ENCODE measurements at places on chromosomes 4 and X.
A peak's percentile ranks its signal among the peaks of the same experiment; 100 is the strongest.

GRCh38 chr4:12555011-12555410 lies 929.1 kb downstream of the RAB28 start:
- peak; percentile 69 for DNase-seq

DNA sequence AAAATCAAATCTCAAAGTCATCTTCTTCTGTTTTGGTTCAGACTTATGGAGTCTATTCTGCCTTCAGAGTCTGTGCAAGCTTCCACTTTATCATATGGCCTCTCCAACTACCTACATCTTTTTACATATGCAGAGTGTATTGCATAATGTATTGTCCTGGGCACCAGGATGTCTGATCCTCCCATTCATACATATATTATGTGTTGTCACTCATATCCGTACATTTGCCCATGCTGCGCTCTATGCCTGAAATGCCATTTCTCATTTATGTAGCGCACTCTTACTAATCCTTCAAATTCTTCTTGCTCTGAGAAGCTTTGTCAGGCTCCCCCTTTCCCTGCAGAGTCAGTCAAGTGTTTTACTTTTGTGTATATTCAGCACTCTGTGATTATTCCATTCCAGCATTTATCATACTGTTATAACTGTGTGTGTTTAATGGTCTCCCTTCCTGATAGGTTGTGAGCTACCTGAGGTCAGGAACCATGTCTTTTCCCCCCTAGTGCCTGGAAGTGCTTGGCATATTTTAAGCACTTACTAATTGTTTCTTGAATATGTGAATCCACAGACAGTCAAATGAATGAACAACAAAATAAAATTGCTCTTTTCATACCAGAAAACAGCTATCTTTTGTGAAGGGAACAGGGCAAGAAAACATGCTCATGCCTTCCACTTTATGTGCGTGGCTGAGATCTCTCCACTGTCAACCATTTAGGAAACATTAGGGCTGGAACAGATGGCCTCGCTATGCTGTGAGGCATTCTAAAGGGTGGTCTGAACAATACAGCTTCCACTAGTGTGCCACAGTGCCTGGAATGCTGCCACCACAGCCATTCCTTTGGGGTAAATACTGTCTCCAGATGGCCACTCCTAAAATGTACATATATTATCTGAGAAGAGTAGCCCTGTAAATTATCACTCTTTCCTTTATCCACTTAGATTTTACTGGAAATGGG lies 81.8 kb downstream of the GLUD2 start:
- DNase-seq = peak; percentile 5

GRCh38 chrX:154307202-154307601 lies 11.6 kb downstream of the TKTL1 start:
- DNase-seq = no peak

- peak; percentile 17 for DNase-seq
Measured at GRCh38 chr4:118741301-118741855, 56.2 kb downstream of the METTL14 start.

DNA sequence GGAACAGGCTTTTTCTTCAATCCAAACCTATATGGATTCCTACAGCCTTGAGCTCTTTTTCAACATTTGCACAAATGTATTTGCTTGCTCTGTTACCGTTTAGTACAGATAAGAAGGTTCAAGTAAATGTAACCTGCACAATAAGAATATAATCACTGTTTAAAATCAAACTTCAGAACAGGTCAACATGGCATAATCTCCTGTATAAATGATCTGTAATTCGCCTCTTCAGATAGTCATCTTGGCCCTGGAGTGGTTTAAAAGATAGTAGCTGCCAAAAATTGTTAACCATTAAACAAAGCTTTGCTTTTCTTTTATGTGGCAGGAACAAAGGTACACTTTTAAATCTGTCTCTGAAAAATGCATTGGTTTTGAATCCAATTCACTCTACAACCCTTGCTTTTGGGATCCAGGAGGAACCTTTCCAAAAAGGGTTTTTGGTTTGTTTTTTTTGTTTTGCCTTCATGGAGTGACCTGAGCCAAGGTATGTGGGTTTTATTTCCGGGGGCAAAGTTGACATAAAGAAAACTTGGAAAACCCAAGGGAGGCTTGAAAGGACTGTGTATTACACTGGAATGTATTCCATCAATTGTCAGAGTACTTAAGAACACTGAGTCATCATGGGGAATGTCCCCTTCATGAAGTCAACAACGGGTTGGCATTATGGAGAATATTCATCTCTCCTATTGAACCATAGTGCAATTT lies 210.4 kb upstream of the HCCS start:
- peak; percentile 58 for DNase-seq

DNA sequence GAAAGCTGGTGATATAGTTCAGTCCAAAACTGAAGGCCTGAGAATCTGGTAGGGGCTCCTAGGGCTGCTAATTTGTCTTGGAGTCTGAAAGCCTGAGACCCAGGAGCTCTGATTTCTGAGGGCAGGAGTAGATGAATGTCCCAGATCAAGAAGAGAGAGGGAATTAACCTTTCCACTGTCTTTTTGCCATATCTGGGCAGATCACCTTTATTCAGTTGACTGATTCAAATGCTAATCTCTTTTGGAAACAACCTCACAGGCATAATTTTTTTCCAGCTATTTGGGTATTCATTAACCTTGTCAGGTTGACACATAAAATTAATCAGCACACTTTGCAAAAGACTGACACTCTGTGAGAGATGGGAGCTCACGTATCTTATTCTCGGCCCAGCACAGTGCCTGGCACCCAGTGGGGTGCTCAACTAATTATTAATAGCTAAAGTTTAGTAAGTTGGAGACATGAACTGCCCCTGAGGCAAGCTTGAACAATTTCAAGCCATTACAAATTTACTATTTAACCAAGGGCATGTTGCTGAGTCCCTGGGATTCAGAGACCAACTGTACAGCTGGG lies 114.3 kb downstream of the CPEB2 start:
- DNase-seq = no peak

DNA sequence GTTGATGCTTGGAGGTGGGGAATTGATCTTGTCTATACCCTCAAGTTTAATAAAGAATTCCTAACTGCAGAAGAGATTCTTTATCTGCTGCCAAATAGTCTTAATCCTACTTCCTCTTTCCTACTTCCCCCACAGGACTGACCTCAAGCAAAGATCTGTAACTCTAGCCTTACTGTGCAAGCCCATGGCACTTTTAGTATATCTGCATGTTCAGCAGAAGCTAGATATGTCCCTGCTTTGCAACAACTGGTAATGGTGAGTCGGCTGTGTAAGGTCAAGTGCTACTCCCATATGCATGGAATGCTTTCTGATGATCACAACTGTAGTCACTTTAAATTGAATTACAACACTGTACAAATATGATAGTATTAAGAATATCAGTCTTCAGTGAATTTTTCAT lies 26.3 kb upstream of the PDS5A start:
- DNase-seq = peak; percentile 42

DNA sequence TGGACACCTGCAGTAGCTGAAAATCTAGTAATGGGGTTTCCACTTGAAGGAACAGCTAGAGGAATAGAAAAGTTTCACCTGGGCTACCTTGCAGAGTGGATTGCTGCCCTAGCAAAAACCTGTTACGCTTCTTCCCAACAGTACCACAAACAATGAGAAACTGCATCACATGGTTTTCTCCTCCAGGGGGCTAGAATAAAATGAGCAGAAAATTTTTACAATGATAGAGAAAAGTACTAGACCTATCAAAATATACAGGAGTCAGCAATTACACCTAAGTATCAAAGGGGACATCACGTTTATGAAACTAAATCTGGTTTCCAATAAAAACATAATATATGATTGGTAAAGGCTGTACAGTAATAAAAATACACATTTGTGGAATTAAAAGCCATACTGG lies 423.1 kb upstream of the PITX2 start:
- DNase-seq = no peak

- peak; percentile 22 for DNase-seq
Measured at GRCh38 chr4:144667500-144667899, 21.5 kb downstream of the HHIP start.

- DNase-seq = no peak
Measured at GRCh38 chrX:145818186-145819113, 821 bp downstream of the SLITRK2 start.

DNA sequence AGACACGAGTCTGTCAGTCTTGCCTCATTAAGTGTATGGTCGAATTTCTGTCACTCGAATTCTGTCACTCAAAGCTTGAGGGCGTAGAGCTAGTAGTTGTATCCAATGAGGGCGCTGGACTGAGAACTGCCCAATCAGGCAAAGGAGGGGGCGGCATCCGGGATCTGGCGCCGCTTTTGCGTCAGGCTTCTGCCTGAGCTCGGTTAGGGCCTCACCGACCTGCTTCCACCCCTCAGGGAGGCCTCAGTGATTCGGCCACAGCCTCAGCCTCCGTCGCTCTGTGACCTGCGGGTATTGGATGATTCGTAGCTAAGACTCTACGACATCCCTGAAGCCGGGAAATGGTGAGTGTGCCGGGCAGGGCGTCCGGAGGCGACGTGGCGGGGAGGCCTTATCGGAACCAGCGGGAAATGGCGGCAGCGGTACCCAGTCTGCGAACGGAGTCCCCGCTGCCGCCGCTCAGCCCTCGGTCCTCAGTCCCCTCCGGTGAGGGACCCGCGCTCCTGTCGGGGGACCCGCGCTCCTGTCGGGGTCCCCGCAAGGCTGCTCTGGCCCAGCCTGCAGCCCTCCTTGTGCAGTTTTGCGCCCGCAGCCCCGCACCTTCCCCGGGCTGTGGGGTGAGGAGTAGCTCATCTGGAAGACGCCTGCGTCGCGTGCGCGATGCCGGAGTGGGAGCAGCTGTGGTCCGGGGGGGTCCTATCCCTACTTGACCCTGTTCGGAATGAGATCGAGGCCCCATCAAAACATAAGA lies 88.3 kb downstream of the ZNF718 start:
- peak; percentile 74 for DNase-seq

- peak; percentile 97 for DNase-seq
Measured at GRCh38 chr4:187603093-187604025, 392.2 kb upstream of the ZFP42 start.

DNA sequence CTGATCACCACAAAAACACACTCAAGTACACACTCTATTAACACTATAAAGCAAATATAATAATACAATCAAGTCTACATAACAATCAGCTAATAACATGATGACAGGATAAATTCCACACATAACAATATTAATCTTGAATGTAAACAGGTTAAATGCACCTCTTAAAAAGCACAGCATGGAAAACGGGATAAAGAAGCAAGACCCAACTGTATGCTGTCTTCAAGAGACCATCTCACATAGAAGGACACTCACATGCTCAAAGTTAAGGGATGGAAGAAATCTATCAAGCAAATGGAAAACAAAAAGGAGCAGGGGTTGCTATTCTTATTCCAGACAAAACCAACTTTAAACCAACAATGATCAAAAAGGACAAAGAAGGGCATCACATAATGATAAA lies 28.1 kb downstream of the CBR4 start:
- DNase-seq = no peak

DNA sequence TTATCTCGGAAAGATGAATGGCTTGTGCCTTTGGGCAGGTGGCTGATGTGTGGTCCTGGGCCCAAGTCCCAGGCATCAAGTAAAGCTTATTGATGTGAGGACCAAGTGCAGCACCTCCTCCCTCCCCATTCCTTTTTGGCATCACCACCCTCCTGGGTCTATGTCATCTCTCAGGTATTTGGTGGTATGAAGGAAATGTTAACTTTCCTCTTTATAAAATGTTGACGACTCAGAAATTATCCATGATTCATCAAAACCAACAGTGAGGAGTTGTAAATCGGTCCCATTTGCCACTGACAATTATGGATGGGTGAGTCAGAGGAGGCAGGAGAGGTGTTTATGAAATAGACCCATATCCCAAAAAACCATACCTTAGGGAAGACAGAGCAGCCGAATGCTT lies 229.4 kb upstream of the GATB start:
- peak; percentile 77 for DNase-seq

DNA sequence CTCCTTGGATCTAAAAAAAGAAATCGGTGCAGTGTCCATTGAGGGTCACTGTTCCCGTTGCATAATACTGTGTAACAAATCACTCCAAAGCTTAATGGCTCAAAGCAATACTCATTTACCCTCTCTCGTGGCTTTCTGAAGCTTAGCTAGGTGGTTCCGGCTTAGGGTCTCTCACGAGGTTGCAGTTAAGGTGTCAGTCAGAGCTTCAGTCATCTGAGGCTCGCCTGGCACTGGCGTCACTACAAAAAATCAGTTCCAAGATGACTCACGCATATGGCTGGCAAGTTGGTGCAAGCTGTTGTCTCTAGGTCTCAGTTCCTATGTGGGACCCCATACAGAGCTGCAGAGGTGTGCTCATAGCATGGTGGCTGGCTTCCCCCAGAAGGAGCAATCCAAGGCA lies 91.0 kb downstream of the BEND2 start:
- no peak for DNase-seq

- DNase-seq = no peak
Measured at GRCh38 chr4:148273501-148273986, 168.7 kb downstream of the NR3C2 start.

GRCh38 chrX:100296183-100296753 lies 113.8 kb downstream of the PCDH19 start:
- DNase-seq = no peak

DNA sequence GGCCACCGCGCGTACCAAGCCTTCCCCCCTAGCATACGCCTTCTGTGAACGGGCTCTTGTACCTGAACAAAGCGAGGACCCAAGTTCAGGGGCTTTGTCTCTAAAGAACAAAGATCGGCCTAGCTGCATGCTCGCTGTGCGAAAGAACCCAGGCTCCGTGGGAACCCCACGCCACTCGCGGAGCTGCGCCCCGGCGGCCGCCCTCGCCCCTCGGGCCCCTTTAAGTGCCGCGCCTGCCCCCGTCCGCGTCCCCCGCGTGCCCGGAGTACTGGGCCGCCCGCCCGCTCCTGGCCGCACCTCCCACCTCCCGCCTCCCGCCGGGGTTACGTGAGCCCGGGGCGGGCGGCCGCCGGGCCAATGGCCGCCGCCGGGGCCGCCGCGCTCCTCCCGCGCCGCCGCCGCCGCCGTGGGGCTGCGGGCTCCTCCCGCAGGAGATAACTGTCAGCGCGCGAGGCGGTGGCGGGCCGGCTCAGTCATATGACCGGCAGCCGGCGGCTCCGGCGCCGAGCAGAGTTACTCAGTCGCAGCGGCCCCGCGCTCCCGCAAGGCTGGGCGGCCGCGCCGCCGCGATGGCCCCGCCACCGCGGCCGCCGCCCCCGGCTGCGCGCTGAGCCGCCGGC lies at the start of gene FNIP2:
FNIP2 (plus strand) TSS at position 472 of the 620 bp plus-strand sequence. CDS start 187 bp downstream, outside the sequence.
- peak; percentile 75 for DNase-seq

DNA sequence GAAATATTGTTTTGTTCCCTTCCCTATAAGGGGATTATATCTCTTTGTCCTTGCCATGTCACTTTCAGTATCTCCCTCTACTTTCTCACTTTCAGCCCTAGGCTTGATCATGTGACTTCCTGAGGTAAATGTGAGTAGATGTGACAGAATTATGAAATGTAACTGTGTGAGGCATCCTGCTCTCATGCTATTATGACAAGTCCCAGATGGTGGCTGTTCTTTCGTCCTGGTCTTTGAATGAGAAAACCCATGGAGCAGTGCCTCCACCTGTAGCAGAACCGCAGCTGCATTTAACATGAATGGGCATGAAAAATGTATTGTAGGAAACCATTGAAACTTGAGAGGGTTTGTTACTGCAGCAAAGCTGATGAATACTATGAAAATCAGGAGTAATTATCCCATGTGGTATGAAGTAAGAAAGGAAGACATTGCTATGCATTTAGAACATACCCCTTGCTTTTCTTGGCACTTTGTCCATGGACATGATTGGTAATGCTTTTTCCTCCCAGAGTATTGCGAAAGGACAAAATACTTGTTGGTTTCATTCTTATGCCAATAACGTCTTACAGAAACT lies 202.2 kb upstream of the GPRIN3 start:
- DNase-seq = peak; percentile 74

GRCh38 chr4:105563352-105563751 lies 10.9 kb downstream of the ARHGEF38 start:
- no peak for DNase-seq
